ENCODE measurements at places on chromosomes 5 and 9.

DNA sequence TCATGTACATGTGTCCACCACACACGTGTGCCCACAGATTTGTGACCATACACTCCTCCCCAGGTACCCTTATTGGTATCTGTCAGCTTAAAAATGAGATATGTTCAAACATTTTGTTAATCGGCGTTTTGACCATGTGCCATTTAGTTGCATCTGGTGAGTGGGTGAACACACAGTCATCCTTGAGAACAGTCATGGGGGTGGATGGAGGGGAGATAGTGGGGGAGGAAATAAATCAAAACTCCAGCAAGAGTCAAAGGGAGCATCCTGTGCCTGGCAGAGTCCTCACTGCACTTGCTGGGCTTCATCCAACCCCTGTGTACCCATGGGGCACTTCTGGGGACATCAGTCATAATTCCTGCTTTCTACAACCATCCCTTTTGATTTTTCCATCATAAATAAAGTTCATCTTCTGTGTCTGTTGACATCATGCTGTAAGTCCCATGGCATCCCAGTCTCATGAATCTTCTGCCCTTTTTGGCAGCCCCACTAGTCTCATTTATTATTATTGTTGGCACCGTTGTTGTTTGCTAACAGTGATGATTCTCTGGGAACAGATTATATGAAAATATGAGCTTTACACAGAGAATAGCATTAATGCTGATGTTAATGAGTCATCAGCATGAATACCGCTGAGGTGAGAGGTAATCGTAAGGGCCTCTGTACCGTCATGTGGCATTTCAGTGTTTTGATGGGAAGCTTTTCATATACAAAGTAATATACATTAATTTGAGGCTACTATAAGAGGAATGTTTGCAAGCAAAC, 24.4 kb upstream of the CLK4 start:
- DNase-seq: no peak

GRCh38 chr5:117741655-117742206, 1167.1 kb upstream of the SEMA6A start:
- DNase-seq: no peak

- DNase-seq: no peak
These were observed 41.0 kb downstream of the KCNT1 start for GRCh38 chr9:135743021-135743420.

DNA sequence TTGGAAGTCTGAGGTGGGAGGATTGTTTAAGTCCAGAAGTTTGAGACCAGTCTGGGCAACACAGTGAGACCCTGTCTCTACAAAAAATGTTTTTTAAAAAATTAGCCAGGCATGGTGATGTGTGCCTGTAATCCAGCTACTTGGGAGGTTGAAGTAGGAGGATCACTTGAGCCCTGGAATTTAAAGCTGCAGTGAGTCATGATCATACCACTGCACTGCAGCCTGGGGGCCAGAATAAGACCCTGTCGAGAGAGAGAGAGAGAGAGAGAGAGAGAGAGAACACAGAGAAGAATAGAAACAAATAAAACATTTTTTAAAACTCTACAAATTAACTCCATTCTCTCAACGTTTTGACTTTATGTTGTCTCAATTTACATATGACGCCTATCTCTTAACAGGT, 111.8 kb downstream of the BARX1 start:
- DNase-seq: no peak

- no peak for DNase-seq
These were observed 320.8 kb downstream of the CCDC171 start for GRCh38 chr9:15873573-15874177.

DNA sequence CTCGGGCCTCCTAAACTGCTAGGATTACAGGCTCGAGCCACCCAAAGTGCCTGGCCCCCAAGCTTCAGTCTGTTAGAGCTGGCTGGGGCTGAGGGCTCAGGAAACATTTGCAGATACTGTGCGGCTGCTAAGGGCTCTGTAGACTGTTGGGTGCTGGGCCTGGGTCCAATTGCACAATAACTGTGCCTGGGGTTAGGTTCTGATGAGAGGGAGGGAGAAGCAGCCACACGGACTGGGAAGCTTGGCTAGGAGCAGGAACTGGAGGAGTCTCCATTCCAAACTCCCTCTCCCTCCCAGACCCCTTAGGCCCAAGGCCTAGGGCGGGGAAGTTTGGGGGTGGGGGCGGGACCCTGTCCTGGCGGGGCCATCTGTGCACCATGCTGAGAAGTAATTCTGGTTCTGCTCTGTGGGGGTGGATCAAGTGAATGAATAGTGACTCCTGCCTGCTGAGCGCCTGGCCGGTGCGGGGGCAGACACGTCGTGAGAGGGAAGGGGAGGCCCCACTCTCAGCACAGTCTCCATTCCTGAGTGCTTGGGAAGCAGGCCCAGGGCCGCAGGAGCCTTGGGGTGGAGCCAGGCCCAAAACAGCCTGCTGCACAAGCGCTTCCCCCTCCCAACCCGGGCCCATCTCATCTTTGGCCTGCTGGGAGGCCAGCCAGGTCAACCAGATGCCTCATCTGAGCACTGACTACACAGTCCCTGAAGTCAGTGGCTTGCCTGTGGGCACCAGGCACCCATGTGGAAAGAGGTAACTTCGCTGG, 1.5 kb downstream of the ASS1 start:
- DNase-seq: no peak

- no peak for DNase-seq
These were observed 56.6 kb downstream of the RGS3 start for GRCh38 chr9:113520109-113520642.

DNA sequence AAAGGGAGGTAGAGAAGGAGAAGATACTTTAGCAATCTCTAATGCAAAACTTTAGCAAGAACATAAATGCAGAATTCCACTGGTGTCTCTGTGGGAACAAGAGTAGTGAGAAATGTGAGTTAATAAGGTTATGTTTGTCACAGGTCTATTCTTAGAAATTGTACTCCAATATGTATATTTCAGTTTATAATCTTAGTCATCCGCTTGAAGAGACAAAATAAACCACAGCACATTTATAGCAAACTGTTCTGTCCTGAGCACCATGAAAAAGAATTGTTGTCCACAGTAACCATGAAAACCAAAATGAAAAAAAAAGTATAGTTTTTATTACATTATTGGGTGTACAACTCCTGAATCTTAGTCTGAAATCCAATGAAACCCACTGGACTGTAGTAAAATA, 93.6 kb upstream of the TSLP start:
- DNase-seq: no peak

DNA sequence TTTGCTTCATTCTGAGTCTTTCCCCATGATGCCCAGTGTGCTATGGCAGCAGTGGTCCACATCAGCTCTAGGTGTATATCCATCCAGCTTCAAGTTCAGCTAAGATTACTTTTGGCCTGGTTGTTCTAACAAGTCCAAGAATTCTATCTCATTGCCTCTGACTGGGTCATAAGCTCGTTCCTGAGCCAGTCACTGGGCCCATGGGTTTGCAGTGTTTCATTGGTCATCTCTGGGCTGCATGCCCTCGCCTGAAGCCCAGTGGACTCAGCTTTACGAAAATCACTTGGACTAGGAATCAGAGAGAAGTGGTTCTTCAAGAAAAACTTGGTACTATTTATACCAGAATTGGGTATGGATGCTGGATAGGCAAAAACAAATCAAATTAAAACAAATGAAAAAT, 16.1 kb upstream of the ARHGAP26 start:
- no peak for DNase-seq

GRCh38 chr5:132181011-132181629, 46.5 kb downstream of the P4HA2 start:
- DNase-seq: no peak

DNA sequence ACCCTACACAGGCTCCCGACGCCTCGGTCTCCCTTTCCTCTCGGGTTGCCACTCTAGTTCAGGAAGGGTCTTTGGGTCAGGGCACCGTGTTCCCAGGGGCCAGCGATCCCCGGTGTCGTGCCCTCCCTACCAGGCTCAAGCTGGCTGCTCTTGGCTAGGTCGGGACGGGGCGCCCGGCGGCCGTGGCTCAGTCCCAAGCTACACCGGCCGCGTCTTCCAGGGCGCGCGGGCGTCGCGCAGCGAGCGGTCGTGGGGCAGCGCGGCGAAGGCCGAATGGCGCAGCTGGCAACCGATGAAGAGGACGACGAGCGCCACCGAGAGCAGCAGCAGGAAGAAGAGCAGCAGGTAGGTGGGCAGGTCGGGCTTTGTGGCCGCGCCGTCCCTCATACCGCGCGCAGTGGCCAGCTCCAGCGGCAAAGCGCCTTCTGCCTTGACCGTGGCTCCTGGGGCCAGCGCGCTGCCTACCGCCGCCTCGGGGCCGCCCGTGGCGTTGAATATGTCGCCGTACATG, 892 bp downstream of the SMIM32 start:
- DNase-seq: no peak

DNA sequence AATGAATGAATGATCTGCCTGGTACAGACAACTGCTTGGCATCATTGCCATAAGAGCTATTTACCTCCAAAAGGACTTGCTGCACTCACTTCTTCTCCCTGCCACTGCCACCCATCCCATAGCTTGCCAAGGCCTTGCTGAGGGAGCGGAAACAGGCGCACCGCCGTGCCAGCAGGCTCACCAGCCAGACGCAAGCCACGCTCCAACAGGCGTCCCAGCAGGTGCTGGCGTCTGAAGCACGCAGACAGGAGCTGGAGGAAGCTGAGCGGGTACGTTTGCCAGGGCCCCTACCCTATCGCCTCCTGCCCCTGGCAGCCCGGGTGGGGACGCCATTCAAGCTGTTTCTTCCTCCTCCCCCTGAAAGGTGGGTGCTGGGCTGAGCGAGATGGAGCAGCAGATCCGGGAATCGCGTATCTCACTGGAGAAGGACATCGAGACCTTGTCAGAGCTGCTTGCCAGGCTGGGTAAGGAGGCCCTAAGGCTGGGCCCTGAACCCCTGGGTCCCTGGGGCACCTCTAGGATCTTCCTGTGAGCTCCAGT, 8.9 kb upstream of the AIF1L start:
- no peak for DNase-seq
